ENCODE measurements at places on chromosomes 7 and 10.

DNA sequence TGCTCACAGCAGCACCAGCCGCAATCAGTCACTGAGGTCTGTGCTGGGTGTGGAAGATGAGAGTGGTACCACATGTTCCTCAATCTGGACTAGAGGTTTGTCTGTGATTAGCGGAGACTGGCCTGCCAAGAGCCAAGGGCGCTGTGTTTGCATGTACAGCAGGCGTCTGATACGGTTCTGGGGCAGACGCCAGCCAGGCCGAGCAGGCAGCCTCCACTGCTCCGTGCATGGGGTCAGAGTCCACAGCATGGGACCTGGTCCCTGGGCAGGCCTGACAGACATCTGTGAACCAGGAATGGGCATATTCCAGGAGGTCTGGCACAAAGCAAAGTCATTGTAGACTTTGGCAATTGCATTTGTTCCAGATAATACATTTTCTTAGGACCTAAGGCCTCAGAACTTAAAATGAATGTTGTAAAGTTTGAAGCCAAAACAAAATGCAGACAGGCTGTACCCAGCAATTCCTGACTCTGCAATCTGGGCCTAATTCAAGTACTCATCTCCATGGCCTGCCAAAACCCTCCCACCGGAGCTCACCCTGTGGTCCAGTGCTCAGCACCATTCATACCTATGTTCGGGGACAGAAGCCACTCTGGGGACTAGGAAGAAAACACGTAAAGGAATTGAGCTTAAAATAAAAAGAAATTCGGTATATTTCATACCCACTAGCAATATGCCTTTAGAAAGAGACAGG, 50.0 kb upstream of the FAM20C start:
- no peak for DNase-seq

GRCh38 chr7:81882086-81882485, 112.2 kb upstream of the HGF start:
- DNase-seq: no peak

- peak; percentile 90 for DNase-seq
These were observed 178.8 kb downstream of the REEP3 start for GRCh38 chr10:63699785-63700613.

GRCh38 chr7:156006024-156006423, 193.8 kb upstream of the SHH start:
- DNase-seq: no peak

DNA sequence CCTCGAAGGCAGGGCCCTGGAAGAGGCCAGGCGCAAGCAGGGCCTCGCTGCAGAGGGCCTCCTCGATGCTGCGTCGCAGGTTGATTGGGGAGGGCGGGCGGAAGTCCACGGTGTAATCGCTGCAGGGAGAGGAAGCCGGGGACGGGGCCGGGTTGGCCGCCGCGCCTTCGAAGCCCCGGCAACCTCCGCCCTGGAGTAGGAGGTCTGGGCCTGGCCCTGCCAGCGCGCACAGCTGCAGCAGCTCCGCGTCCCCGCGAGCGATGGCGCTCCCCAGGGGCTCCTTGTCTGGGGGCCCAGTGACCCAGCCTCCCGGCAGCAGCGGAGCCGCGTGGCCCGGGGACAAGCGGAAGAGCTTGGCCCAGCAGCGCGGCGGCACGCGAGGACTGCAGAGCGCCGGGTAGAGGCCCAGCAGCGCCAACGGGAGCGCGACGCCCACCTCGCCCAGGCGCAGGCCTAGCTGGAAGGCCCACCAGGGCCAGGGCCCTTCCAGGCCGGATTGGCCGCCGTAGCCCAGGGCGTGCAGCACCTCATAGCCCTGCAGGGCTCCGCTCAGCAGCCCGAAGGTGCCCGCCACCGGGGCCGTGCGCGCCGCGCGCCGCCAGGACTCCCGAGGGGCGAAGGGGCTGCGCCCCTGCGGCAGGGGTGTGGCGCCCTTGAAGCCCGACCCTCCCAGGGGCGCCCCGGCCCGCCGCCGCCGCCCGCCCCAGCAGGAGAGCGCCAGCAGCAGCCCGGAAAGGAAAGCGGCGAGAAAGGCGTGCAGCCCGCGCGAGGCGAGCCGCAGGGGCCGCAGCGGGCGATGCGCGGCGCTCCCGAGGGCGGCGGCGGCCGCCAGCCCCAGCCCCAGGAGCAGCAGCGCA, 7.8 kb upstream of the RBM28 start:
- DNase-seq: no peak

DNA sequence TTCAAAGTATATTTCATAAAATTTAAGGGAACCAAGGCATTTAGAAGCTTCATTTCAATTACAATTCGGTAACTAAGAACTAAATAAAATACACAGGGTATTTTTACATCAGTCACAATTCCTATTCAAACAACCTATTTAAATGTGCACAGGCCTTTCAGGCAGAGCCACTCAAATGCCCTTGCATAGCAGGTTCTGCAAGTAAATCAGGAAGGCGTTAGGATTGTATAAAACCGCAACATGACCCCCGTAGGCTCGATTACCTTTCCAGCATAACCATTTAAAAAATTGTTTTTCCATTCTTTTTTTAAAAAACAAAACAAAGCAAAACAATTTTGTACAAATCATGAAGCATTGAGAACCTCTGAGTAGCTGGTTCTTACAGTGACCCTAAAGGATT, 289.9 kb upstream of the SP8 start:
- DNase-seq: no peak

GRCh38 chr10:72730479-72730878, 38.5 kb downstream of the MCU start:
- no peak for DNase-seq

- no peak for DNase-seq
These were observed 668 bp downstream of the GPR37 start for GRCh38 chr7:124764847-124765400.

DNA sequence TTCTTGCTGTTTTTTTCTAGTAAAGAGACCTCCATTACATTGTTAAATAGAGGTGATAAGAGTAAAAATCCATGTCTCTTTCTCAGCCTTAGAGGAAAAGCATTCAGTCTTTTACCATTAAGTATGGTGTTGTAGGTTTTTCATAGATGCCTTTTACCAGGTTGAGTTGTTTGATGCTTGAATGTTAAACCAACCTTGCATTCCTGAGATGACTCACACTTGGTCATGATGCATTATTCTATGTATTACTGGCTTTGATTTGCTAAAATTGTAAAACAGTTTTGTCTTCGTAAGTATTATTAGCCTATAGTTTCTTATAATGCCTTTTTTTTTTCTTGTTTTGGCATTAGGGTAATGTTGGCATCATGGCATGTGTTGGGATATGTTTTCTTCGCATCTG, 90.0 kb downstream of the ANKRD61 start:
- no peak for DNase-seq

DNA sequence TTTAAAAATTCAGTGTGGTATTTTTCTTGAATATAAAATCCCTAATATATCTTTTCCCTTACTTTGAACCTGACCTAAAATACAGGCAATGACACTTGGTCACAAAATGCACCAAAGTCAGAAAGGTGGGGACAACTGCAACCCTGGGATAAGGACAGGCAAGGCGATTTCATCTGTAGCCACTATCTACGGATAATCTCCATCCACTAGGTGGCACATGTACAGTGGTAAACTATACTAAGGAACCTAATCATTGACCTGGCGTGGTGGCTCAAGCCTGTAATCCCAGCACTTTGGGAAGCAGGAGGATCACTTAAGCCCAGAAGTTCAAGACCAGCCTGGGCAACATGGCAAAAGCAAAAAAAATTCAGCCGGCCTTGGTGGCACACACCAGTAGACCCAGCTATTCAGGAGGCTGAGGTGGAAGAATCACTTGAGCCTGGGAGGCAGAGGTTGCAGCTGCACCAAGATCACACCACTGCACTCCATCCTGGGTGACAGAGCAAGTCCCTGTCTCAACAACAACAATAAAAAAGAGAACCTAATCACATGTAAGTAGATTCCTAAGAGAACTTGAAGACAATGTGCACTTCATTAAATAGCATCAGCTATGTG, 98.9 kb downstream of the KMT2C start:
- peak; percentile 79 for DNase-seq

DNA sequence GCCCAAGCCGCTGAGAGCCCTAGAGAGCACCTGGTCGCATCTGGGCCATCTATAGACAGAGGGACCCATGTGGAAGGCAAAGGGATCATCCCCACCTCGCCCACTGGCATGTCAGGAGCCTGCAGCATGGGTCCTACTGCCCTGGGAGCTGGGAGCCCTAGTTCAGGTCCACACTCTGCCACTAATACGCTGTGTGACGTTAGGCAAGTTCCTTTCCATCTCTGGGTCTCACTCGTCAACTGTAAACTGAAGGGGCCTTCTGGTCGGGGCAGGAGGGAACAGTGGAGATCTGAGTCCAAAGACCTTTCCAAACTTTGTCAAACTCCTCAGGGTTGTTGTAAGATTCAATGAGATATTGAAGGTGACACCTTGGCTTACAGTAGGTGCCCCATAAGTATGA, 23.4 kb downstream of the UNC5B start:
- no peak for DNase-seq

DNA sequence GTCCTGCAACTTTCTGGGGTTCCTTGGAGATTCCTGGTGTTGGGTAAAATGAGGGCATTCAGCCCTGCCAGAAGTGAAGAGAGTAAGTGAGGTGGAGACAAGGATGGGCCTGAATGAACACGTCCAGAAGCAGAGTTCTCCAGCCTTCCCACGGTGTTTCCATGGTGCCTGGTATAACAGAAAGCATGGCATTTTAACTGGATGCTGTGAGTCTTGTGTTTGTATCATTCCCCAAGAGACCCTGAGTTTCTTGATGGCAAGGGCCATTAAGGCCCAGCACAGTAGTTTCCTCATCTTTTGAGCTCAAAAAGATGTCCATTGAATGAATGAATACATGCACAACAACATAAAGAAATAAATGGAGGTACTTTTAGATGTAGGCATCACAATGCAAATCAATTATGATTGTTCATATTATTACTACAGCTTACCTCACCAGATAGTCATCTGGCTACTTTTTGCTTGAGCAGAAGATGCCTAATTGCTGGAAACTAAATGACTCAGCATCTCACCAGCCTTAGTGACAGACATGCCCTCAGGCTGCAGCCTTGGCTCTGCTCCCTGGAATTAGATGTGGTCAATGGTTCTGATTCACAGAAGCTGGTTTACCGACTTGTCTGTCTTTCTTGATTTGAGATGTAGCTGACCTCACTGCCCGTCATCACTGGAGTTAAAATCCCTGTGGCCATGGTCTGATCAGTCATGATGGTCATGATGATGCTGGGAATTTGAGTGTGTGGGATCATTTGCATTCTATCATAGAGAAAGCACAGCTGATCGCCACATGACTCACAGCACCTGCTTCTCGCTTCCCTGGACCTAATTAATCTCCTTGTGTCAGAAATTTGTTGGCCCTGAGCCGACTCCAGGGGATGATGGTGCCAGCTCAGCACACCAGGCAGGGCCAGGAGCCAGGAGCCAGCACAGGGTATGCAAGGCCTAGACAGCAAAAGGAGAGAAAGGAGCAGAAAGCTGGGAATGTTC, 83.9 kb downstream of the CXCL12 start:
- peak; percentile 39 for DNase-seq

GRCh38 chr10:132477066-132477397, 60.6 kb upstream of the INPP5A start:
- DNase-seq: no peak

DNA sequence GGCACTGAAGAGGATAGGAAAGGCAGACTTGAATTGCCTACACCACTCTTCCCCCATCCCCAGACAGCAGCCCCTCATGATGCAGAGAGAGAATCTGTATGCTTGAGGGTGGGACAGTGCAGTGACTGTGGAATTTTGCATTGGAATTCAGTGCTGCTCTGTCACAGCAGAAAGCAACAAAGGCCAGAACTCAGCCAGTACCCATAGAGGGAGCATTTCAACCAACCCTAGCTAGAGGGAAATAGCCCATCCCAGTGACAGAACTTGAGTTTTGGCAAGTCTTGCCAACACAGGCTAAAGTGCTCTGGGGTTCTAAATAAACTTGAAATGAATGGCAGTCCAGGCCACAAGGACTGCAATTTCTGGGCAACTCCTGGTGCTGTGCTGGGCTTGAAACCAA, 80.4 kb downstream of the TES start:
- DNase-seq: no peak

GRCh38 chr10:122476333-122476695, 15.0 kb downstream of the HTRA1 start:
- no peak for DNase-seq

- no peak for DNase-seq
These were observed 101.6 kb upstream of the TNS3 start for GRCh38 chr7:47683485-47683898.

GRCh38 chr10:79149662-79150443, 81.1 kb downstream of the ZMIZ1 start:
- peak; percentile 96 for DNase-seq

GRCh38 chr7:66281678-66282590, 76.8 kb downstream of the TPST1 start:
- peak; percentile 91 for DNase-seq

DNA sequence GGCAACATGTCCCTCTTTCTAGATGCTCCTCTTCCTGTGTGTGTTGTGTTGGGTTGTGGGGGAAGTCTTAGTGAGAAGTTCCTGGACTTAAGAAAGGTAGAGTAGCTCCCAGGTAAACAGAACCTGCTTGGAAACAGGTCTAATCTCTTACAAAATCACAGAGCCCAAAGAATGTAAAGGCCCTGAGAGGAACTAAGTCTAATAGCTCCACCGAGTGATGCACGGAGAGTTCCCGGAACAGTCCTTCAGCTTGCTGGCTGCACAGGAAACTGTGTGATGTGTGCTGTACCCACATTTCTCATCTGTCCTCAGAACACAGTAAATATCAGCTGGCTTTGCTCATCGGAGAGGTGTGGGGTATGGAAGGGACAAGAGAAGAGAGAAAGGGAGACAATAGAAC, 182.6 kb upstream of the LYZL1 start:
- DNase-seq: no peak

- DNase-seq: no peak
These were observed 24.8 kb downstream of the PLXNA4 start for GRCh38 chr7:132551439-132551838.

DNA sequence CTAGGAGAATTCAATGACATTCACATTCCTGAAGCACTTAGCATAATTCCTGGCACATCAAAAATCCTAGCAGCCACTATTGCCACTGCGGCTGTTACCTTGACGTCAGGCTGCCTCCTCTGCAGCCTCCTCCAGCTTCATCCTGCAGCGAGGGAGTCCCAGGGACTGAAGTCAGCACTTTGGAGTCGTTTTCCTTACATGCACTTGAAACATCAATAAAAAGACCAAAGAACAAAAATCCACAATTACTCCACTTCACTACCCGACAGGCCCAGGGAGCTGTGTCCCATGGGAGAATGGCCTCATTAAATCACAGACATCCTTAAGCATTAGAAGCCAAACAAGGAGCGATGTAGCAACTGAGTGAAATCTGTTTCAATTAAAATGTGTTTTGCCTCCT, 48.6 kb upstream of the NANOS1 start:
- no peak for DNase-seq

GRCh38 chr10:70362328-70362727, 20.1 kb downstream of the LRRC20 start:
- no peak for DNase-seq
